ENCODE measurements at places on chromosomes 6 and 20.

GRCh38 chr6:112752305-112752704 lies 405.2 kb downstream of the RFPL4B start:
- DNase-seq: no peak

GRCh38 chr20:64159286-64159680 lies 5.0 kb upstream of the MYT1 start:
- no peak for DNase-seq

DNA sequence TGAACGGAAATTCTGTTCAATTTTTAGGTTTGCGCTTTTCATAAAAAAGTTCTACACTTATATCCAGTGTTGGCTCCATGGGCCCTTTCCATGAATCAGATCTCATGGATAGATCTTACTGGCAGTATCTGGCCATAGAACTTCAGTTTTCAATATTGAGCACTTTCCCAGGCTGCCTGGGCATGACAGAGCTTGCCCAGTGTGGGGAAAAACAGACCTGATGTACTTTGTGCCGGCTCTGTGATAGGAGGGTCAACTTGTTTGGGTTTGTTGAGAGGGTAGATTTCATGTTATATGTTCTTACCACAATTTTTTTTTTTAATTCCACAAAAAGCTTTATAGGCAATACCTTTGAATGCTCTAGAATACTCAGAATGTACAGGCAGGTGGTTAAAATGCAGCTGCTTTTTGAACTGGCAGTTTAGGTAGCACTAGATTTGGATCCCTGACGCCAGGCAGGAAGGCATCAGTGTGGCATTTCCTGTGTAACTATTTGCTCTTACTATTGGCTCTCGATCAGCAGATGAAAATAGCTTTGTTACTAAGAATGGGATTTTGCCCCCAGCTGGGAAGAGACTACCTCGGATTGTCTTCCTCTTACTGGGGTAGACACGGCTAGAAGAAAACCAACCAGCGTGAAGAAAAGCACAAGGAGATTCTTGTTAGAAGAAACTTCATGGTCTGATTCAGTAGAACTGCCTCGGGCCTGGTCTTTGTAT lies 404.9 kb upstream of the SOX4 start:
- DNase-seq: no peak

- DNase-seq: no peak
Observed at GRCh38 chr6:129786548-129786947, 74.6 kb downstream of the TMEM244 start.

DNA sequence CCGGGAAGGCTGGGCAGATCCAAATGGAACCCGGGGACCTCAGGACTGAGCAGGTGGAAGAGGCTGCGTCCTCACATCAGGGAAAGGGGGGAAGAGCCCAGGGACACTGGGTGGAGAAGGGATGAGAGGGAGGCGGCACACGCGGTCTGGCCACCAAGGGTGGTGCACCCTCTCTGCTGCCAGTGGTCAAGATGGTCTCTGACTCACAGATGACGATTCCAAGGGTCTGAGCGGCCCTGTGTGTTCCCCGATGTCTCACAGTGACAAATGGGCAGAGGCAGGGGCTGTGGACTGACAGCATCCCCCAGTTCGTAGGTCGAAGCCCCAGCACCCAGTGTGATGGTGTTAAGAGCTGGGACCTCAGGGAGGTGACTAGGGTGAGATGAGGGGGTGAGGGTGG lies 32.1 kb downstream of the SLCO4A1 start:
- no peak for DNase-seq

- DNase-seq: no peak
Observed at GRCh38 chr6:105954148-105954547, 132.0 kb upstream of the PRDM1 start.

All from fibroblast of the aortic adventitia (primary cell).